ENCODE measurements at places on chromosomes 16 and 17.

GRCh38 chr16:13839577-13839976 is 80.4 kb upstream of the ERCC4 start:
- DNase-seq: no peak

DNA sequence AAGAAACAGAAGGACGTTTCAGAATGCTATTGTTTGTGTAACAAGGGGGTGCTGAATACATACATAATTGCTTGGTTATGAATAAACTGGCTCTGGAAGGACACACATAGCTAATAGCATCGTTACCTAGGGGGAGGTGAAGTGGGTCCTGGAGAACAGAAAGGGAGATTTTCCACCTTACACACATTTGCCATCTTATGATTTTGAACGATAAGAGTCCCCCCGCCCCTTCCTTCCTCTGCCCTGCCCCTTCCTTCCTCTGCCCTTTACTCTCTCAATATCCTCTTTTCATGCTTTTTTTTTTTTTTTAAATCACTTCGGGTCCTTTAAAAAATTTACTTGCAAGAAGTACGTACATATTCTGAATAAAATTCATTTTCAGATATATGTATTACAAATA is 902 bp upstream of the DHRS7B start:
- no peak for DNase-seq

DNA sequence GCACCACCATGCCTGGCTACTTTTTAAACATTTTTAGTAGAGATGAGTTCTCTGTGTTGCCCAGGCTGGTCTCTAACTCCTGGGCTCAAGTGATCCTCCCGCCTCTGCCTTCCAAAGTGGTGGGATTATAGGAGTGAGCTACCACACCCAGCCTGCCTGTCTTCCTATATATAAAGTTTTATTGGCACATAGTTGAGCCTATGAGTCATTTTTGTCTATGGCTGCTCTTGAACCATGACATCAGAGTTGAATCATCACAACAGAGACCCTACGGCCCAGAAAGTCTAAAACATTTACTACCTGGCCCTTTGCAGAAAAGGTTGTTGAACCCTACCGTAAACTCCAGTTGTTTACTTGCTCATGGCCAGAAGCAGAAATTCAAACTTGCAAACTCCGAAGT is 7.9 kb downstream of the SEPTIN12 start:
- DNase-seq: no peak

GRCh38 chr17:36999471-36999870 is 50.7 kb downstream of the AATF start:
- no peak for DNase-seq

- DNase-seq: peak; percentile 61
These were observed 37.6 kb downstream of the CTU2 start for GRCh38 chr16:88743693-88744576.

- DNase-seq: no peak
These were observed 35.1 kb downstream of the MFSD11 start for GRCh38 chr17:76772842-76773525.

GRCh38 chr17:71229070-71229469 is 891.8 kb upstream of the SOX9 start:
- DNase-seq: no peak

- DNase-seq: no peak
These were observed 59.2 kb downstream of the SRL start for GRCh38 chr16:4182581-4183236.

DNA sequence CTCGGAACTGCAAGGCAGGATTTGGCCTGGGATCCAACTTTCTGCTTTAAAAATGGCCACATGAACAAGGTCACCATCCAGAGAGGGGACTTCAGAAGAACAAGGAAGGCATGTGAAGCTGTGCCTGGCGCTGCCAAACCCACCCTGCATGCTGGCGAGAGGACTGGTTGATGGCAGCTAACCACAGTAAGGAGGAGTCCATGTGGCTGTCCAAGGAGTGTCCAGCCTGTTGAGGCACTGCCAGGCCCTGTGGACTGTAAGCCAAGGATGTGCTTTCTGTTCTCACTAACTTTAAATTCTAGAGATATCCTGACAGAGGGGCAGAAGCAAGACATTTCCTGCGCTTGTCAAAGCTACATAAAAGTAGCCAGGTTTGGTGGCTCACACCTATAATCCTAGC is 40.4 kb downstream of the CDK5R1 start:
- no peak for DNase-seq

- no peak for DNase-seq
These were observed 3.7 kb upstream of the ZNF19 start for GRCh38 chr16:71492786-71493185.

- peak; percentile 63 for DNase-seq
These were observed at the start of gene HOXB2 for GRCh38 chr17:48545022-48545375. Gene HOXB2, minus strand, starts transcription at chr17:48545109. Its CDS starts 198 bp downstream, at chr17:48544911.

GRCh38 chr16:951660-952301 is 19.0 kb downstream of the LMF1 start:
- no peak for DNase-seq

GRCh38 chr17:10183931-10184930 is 14.2 kb downstream of the GAS7 start:
- DNase-seq: no peak

DNA sequence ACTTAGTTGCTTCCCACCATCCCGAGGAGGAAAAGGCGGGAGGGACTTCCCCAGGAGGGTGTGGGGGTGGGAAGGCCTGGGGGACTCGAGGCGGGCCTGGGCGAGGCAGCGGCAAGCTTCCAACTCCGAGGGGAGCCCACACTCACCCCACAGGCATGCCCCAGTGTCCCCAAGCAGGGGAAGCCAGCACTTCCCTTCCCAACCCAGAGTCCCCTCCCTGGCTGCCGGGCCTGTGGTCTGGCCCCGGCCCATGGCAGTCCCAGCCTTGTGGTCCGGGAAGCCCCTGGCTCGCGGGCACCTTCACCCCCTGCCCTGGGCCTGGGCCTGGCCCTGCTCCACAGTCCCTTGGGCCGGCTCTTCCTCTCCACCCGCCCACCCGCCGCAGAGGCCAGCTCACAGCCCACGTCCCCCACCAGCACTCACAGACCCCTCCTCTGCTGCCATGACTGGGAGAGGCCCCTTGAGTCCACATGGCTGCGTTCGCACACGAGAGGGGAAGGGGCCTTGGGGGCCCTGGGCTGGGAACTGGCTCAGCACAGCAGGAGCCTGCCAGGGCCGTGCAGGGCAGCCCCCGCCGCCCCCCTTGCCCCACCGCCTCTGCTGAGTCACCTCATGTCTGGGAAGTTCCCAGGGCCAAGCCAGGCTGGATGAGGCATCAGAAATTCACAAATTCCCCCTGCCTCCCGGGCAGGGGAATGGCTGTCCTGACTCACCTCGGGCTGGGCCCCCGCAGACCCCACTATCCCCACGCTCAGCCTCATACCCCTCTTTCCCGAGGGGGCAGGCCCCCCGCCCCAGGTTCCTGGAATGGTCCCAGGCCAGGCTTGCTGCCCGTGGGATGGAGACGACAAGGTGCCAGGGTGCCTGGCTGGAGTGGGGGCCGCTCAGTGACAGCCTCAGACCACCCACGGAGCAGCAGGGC is 27.8 kb downstream of the BAHCC1 start:
- no peak for DNase-seq

GRCh38 chr16:65305266-65305959 is 183.6 kb upstream of the CDH11 start:
- no peak for DNase-seq

DNA sequence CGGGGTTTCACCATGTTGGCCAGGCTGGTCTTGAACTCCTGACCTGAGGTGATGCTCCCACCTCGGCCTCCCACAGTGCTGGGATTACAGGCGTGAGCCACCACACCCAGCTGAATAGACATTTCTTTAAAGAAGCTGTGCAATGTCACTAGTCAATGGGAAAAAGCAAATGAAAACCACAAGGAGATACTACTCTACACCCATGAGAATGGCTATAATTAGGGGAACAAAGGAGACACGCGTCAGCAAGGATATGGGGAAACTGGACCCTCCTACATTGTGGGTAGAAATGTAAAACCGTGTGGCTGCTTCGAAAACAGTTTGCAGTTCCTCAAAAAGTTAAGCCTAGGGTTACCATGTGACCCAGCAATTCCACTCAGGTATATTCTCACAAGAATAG is 103.4 kb downstream of the VPS53 start:
- DNase-seq: no peak

DNA sequence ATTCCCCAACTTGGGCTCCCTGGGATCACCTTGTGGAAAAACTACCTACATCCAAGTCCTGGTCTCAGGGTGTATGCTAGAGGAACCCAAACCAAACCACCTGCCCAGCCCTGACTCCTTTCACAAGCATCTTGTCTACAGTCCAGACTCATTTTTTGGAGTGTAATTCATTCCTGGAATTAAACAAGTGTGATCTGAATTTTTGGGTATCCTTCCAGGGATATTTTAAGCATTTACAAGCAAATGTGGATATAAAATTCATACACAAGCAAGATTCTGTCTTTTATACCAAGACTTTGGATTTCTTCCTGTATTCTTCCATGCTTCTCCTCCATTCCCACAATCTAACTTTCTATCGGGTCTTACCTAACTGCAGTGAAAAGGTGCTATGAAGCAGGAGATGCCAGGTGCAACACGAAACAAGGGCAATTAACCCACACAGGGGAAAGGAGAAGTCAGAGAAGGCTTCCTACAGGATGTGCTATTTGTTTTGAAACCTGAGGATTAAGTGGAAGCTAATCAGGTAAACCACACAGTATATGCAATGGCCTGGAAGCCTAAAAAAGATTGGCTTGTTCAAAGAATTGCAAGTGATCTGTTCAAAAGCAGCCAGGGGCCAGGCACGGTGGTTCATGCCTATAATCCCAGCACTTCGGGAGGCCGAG is 417.2 kb upstream of the C16orf82 start:
- no peak for DNase-seq

DNA sequence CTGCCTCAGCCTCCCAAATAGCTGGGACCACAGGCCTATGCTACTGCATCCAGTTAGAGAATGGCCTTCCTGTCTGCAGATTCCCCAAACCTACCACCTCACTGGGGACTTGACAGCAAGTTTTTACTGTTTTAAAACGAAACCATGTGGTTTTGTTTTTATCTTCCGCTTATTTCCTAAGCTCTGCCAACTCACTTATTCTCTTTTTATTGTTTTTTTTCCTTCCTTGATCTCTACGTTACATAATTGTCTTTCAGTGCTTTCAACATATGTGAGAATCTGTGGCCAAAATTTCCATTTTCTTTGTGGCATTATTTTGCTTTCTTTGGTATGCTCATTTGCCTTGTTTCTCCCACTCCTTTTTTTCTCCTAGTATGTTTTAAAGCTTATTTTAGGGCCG is 14.6 kb upstream of the SLC38A7 start:
- DNase-seq: no peak

GRCh38 chr16:54316095-54316889 is 29.7 kb upstream of the IRX3 start:
- DNase-seq: no peak

GRCh38 chr17:55436224-55437158 is 14.9 kb upstream of the MMD start:
- DNase-seq: no peak

Measured in NCI-H1092 (cell line).